ENCODE measurements at places on chromosomes 13 and 19.
A peak's percentile ranks its signal among the peaks of the same experiment; 100 is the strongest.

DNA sequence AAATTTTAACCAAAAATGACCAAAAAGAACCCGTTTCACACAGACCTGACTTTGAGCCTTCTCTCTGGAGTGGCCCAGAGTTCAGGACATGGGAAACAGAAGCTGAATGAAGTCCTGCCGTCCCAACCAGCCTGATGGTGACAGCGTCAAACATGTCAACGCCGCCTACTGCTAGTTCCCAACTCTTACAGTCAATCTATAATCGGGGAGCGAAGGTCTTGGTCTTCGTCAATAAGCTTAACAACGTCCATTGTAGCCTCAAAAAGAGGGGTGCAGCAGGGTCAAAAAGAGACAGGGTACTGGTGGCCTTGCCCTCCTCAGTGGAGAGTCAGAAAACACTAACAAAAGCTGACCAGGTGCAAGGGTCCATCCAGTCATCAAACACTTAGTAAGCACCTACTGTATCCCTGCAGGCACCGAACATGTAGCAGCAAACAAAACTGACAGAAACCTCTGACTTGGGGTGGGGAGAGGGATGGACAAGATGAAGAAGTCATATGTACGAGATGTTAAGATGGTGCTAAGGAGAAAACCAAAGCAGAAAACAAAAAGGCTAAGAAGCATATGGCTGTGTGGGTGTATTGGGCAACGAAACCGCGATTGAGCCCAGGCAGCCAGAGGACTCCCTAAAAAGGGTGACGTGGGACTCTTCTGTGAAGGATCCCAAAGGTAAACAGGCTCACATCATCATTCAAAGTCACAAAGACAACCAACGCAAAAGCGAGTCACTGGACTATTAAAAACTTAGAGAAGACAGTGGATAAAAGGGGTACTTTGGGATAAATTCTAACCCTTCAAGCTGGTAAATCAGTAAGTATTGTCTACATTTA, 12.0 kb downstream of the MLLT1 start:
- no peak for DNase-seq

- no peak for DNase-seq
Measured at GRCh38 chr13:21616880-21617279, 12.9 kb upstream of the MICU2 start.

DNA sequence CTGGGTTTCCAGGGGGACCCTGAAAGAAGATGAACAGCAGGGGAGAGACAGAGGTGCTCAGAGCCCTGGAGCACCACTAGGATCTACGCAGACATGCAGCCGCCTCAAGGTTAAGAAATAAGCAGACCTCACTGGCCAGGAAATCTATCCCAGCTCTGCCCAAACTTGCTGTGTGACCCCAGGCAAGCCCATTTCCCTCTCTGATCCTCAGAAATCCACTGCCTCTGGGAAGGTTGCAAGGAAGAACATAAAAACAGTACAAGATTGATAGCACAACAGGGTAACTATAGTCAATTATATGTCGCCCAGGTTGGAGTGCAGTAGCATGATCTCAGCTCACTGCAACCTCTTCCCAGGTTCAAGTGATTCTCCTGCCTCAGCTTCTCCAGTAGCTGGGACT, 20.8 kb downstream of the COL5A3 start:
- no peak for DNase-seq

GRCh38 chr13:44425041-44425814, 51.6 kb downstream of the SERP2 start:
- DNase-seq: no peak

DNA sequence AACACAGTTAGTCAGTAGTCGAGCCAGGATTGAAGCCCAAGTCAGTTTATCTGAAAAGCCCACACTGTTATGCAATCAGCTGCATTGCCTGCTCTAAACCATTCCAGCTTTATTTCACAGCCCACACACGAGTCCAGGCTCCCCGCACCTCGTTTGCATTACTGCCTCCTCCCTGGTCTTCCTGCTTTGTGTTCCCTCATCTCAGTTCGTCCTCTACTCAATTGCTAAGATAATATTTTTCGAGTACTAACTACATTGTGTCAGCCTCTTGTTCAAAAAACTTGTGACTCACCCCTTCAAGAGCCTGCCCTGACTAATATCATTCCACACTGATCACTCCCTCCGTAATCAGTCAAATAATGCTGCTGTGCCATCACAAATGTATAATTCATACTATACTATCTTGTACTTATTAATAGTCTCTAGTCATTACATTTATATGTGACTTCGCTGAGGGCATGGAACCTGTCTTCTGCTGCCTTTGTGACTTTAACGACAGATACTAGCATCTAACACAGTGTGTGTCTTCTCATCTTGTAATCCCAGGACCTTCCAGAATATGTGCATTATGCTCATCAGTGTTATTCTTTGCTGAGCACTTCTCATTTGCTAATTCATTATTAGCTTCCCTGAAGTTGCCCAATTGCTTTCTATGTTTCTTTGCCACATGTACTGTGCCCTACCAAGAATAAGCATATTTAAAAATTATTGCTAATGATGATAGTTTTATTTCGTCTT, 26.2 kb upstream of the WDFY2 start:
- no peak for DNase-seq

DNA sequence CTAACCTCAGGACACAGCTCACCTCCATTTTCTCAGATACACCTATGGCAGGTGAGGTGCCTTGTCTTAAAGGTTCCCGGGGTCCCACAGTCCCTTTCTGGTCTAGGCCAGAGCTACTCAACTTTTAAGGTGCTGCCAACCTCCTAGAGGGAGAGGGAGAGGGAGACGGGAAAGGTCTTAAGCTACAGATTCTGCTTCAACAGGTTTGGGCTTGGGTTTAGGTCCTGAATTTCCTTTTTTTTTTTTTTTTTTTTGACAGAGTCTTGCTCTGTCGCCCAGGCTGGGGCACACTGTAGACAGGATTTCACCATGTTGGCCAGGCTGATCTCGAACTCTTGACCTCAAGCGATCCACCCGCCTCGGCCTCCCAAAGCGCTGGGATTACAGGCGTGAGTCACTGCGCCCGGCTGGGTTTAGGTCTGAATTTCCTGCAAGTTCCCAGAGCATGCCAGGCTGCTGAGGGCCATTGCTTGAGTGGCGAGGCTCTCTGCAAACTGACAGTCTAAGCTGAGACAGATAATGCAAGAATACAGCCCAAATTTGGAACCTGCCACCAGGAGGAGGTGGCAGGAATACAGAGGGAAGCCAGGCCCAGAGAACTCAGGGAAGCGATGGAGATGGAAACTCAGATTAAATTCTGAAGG, 7.8 kb upstream of the SYCN start:
- DNase-seq: no peak

DNA sequence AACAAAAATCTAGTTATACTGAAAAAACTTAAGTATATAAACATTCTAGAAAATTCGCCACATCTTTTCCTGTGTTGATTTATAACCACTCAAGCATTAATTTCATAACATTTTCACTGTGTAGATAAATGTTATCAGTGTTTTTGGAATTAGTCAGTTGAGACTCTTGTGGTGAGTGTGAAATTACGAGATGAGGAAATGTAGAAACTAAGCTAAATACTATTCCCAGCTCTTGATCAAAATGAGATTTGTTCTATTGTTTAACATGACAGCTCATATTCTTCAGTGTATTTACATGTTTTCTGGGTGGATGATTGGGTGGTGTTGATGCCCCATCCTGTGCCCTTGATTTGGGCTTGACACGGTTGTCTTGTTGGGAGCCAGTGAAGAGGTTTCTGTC, 406.8 kb downstream of the DACH1 start:
- DNase-seq: no peak

DNA sequence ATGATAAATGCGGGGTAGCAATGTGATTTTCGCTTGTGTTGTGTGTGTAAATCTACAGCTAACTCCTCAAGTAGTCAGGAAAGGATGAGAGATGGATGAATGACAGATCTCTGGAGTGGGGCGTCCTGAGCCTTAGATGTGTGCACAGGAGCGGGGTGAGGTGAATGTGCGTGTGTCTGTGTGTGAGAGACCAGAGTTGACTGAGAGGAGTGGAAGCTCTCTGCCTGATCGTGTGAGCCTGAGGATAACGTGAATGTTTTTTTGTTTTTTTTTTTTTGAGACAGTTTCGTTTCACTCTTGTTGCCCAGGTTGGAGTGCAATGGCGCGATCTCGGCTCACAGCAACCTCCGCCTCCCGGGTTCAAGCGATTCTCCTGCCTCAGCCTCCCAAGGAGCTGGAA, 805 bp downstream of the ZNF461 start:
- DNase-seq: no peak

- DNase-seq: no peak
Measured at GRCh38 chr13:91408971-91409370, 10.6 kb downstream of the GPC5 start.

- DNase-seq: peak; percentile 89
Measured at GRCh38 chr19:1040476-1041271, 767 bp downstream of the ABCA7 start.

- DNase-seq: no peak
Measured at GRCh38 chr19:56245121-56245740, 27.3 kb upstream of the EDDM13 start.

- DNase-seq: no peak
Measured at GRCh38 chr13:111911754-111912452, 155.0 kb upstream of the SOX1 start.

- no peak for DNase-seq
Measured at GRCh38 chr13:50449465-50449864, 394.0 kb downstream of the DLEU7 start.

GRCh38 chr13:113748101-113748861, 10.7 kb upstream of the TMEM255B start:
- peak; percentile 49 for DNase-seq

DNA sequence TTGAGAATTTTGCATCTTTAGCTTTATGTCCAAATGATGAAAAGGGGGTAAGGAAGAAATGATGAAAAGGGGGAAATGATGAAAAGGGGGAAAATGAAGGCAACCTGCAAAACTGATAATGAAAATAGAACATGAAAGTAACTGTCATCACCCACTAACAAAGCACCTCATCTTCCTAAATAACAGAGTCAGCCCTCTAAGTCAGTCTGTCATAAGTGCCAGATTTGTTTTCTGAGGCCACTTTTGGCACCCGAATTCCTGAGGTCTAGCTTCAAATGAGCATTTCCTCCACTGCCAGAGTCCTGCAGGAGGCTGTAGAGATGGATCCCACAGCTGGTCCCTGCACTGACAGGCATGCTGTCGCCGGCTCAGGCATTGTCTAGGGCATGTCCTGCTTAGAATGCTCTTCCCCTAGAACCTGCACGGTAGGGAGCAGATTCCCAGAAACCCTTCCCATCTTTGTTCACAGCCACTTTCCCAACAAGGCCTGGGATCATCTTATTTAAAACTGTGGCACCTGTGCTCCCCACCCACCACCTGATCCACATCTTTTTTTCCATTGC, 25.3 kb downstream of the RAP2A start:
- no peak for DNase-seq

GRCh38 chr13:95099541-95099940, 201.7 kb downstream of the ABCC4 start:
- no peak for DNase-seq

- no peak for DNase-seq
Measured at GRCh38 chr19:6914321-6914720, 26.9 kb downstream of the ADGRE1 start.

GRCh38 chr13:37934339-37935191, 65.0 kb upstream of the TRPC4 start:
- no peak for DNase-seq

DNA sequence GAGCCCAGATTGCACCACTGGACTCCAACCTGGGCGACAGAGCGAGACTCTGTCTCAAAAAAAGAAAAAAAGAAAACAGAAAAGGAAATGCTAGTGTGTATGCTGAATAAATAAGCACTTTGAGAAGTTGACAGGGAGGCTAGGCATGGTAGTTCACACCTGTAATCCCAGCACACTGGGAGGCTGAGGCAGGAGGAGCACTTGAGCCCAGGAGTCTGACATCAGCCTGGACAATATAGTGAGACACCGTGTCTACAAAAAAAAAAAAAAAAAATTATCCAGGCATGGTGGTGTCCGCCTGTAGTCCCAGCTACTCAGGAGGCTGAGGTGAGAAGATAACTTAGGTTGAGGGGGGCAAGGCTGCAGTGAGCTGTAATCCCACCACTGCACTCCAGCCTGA, 19.1 kb upstream of the LDLR start:
- no peak for DNase-seq

DNA sequence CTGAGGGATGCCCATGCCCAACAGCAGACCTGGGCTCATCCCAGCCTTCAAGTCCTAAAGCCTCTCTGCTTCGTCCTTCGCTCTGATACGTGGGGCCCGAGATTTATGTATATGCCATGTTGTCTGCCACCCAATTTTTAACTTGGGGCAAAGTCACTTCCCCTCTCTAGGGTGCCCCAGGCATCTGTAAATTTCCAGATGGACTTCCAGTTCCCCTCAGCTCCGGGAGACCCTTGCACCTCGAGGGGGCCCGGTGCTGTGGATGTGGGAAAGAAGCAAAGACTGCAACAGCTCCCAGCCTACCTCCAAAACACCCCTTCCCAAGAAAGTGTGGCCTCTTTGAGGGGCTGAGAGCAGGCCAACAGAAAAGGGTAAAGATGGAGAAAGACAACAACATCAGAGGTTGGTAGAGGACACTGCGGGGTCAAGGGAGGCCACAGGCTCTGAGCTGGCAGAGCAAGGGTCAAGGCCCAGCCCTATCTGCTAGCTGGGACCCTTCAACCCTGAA, 97.4 kb downstream of the STK24 start:
- no peak for DNase-seq

- no peak for DNase-seq
Measured at GRCh38 chr13:19089315-19089714, 92.3 kb downstream of the TUBA3C start.

DNA sequence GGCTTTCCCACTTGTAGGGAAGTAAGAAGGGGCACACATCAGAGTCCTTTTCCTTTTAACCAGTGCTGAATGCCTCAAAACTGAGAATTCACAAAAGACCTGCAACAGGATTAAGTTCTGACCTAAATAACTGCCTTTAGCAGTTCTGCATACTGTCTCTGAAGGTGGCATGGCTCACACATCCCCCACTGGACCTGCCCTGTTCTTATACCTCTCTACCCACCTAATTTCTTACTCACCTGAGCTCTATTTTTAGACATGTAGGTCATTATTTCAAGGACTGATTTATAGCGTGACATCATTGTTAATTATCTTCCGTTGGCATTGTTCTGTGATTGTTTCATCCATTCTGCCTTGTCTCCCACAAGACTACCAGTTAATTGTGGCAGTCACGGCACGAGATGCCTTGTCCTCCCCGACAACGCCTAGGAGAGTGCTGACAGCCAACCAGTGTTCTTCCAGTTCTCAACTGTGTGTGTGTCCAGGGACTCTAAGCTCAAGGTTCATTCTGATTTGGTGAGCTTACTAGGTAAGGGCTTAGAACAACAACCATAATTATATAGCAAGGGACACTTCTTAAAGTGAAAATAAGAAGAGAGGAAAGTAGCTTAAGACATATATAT, 27.1 kb upstream of the UBL3 start:
- DNase-seq: no peak

- no peak for DNase-seq
Measured at GRCh38 chr19:47497050-47497766, 13.2 kb upstream of the KPTN start.
